ENCODE measurements at places on chromosomes 4 and X. TPM values are rescaled to one million over a fixed set of nuclear protein-coding genes. Genes with fewer than 3 reads are reported as not detected.

Gene RGN
- total RNA-seq = 0.98 TPM

Gene CTAG1B
- total RNA-seq = not detected

Gene GAGE2A
- total RNA-seq = not detected

Gene HMX1
- total RNA-seq = not detected

Gene CORIN
- total RNA-seq = under 0.01 TPM

Gene BEX2
- 0.73 TPM for total RNA-seq

Gene HSD17B13
- total RNA-seq = not detected

Data from subcutaneous preadipocyte (primary cell).